ENCODE measurements at places on chromosomes 13 and 19.

DNA sequence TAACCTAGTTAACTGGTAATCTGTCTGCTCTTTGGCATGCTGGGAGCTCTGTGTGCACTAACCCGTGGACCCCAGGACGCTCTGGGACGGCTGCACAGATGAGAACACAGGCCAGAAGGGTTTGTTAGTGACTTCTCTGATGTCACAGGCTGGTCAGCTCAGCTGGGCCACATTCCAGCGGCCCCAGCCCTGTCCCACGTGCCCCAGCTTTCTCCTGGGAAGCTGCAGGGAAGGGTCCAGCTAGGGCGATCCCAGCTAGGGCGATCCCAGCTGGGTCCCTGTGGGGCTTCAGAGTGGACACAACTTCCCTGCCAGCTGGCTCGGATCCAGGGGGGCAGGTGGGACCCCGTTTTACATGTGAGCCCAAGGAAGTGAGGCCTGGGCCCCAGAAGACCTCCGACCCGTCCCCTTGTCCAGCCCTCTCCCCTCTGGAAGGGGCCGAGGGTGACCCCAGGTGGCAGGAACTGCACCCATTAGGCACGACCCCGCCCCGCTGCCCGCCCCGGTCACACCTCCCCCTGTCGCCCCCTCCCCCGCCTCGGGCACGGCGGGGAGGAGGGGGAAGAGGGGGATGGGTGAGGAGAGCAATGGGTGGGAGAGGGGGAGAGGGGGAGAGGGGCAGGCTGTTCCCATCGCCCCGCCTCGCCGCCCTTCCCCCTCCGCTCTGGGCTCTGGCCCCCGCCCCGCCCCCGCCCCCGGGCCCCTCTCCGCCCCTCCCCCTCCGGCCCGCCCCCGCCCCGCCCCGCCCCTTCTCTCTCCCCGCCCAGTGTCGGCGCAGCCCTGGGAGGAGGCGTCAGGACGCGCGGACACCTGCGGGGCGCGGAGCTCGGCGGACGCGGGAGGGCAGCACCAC, 75.2 kb upstream of the MCF2L start:
- DNase-seq: peak; percentile 85

GRCh38 chr13:37621811-37622361, 23.3 kb upstream of the POSTN start:
- DNase-seq: no peak

DNA sequence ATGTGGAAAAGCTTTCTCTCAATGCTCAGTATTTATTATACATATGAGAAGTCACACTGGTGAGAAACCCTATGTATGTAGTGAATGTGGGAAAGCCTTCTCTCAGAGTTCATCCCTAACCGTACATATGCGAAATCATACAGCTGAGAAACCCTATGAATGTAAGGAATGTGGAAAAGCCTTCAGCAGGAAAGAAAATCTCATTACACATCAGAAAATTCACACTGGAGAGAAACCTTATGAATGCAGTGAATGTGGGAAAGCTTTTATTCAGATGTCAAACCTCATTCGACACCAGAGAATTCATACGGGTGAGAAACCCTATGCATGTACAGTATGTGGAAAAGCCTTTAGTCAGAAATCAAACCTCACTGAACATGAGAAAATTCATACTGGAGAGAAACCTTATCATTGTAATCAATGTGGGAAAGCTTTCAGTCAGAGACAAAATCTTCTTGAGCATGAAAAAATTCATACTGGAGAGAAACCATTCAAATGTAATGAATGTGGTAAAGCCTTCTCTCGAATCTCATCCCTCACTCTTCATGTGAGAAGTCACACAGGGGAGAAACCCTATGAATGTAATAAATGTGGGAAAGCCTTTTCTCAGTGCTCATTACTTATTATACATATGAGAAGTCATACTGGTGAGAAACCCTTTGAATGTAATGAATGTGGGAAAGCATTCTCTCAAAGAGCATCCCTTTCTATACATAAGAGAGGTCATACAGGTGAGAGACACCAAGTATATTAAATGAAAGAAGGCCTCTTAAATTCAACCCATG, 34.4 kb downstream of the ZNF568 start:
- DNase-seq: no peak

- no peak for DNase-seq
Measured at GRCh38 chr13:24181991-24182702, 21.6 kb downstream of the SPATA13 start.

DNA sequence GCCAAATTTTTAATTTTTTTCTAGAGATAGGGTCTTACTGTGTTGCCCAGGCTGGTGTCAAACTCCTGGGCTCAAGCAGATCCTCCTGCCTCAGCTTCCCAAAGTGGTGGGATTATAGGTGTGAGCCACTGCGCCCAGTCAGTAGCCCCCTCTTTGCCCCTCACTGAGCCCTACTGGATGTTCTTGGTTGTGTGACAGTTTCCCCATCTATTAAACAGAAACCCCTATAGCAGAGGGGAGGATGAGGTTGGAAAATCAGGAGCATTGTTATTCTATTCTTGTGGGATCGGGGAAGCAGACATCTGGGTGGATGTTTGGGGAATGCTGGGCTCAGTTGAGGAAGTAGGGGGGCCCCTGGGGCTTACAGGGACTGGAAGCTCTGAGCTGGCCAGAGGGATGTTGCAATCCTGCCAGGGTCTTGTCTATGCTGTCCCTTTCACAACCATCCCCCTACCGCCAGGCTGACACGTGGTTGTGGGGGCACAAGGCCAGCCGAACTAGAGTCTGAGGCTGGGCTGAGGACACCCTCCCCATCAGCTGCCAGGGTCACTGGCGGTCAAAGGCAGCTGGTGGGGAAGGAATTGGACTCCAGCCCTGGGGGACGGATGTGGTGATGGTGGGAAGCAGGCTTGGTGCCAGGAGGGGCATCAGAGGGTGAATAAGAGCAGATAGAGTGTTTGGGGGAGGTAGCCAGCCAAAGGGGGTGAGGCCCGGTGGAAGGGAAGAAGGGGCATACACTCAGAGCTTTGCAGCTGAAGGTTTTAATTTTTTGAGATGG, 10.9 kb downstream of the APOC1 start:
- no peak for DNase-seq

- no peak for DNase-seq
Measured at GRCh38 chr19:41321600-41322270, 11.8 kb downstream of the CCDC97 start.

- DNase-seq: no peak
Measured at GRCh38 chr19:58352760-58353671, at the start of gene A1BG. A1BG (minus strand) TSS chr19:58353492; CDS start chr19:58353437, 55 bp downstream.

GRCh38 chr19:41384351-41384750, 8.0 kb downstream of the TMEM91 start:
- DNase-seq: no peak

- DNase-seq: no peak
Measured at GRCh38 chr13:50511877-50512341, 331.6 kb downstream of the DLEU7 start.

DNA sequence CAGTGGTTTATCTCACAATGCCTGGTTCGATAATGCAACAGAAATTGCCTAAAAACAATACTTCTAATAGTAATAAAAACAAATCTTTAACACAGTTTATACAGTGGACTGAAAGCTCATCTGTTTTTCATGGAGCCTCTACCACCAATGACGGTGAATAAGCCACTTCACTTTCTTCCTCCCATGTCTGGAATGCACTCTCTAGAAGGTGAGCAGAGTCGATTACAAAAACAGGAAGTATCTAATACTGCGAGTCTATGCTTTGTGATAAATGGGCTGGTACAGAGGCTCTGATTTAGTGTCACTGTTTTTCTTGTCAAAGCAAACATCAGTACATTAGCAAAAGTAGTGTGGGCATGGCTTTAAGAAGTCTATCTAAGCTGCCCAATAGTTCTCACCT, 1348.6 kb upstream of the SLC10A2 start:
- DNase-seq: no peak

DNA sequence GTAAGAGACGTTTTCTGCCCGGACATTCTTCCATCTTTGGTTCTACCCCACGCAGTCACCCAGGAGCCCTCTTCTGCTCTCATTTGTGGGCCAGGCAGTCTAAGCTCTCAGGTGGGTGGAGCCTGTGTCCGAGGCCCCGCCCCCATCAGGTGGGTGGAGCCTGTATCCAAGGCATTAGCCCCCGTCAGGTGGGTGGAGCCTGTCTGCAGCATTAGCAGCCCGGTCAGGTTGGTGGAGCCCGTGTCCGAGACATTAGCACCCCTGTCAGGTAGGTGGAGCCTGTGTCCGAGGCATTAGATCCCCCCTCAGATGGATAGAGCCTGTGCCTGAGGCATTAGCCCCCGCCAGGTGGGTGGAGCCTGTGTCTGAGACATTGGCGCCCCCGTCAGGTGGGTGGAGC, 45.5 kb upstream of the C13orf46 start:
- DNase-seq: no peak

GRCh38 chr13:99264051-99264450, 5.9 kb upstream of the GPR18 start:
- no peak for DNase-seq
